ENCODE measurements at places on chromosomes 12 and 14.

GRCh38 chr14:58717813-58718212, 80.1 kb downstream of the DACT1 start:
- no peak for DNase-seq

DNA sequence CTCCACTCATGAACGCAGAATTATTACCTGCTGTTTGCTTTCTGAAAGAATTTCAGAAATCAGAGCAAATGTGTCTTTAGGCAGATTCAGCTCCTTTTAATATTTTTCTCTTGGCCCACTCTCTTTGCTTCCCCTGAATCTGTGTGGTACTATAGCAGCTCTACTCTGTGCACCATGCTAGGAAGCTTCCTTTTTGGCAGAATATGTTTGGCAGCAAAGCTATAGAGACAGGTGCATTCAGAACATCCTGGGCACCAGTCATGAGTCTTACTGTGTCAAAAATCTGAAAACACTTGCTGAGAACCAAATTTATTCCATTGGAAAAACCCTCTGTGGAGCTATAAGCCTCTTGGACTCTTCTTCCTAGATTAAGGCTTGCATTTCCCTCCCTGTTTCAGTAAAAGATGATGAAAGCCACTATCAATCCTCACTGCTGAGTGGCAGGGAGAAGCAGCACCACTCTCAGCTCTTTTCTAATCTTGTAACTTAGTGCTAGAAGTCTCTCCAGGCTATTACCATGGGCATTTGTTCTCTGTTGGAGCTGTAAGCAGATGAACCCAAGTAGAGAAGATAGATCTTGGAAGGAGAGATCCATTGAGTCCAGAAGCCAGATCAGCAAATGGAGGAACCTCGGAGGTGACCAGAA, 18.2 kb downstream of the CIPC start:
- no peak for DNase-seq

DNA sequence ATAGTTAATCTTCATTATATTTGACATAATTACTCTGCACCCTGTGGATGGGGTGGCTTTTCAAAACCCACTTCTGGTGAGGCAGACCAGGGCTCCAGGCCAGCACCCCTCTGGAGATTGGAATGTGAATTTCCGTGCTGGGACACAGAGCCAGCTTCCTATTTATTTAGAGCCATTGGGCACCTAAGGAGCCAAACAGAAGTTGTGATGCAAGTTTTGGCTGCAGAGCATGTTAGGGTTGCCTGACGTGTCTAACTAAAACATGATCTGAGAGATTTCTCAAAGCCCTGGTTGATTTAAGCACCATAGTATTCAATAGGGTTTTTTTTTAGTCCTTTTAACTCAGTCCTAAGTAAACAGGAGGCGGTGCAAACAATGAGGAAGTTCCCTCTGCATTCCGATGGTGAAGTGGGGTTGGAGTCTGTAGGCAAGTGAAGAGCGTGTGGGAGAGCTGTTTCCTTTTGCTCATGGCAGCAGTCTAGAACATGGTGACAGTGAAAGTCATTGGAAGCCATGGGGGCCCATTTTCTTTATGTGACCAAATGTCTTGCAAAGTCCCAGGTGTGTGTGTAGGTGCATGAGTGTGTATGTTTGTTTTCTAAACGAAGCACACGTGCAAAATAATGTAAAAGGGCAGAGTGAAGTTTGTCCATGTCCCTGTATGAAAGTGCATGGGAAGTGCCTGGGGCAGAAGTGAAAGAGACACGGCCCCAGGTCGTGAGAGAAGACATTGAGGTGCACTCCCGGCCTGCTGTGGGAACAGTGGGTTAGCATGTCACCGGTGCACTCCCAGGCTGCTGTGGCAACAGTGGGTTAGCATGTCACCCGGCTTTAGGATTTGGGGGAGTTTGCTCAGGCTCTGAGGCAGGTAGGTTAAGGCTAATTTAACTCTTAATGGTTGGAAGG, 117.7 kb downstream of the PRKCH start:
- no peak for DNase-seq

GRCh38 chr14:55843718-55844403, 263.9 kb downstream of the KTN1 start:
- no peak for DNase-seq

GRCh38 chr12:22687361-22688076, 62.5 kb downstream of the ETNK1 start:
- DNase-seq, result no peak

DNA sequence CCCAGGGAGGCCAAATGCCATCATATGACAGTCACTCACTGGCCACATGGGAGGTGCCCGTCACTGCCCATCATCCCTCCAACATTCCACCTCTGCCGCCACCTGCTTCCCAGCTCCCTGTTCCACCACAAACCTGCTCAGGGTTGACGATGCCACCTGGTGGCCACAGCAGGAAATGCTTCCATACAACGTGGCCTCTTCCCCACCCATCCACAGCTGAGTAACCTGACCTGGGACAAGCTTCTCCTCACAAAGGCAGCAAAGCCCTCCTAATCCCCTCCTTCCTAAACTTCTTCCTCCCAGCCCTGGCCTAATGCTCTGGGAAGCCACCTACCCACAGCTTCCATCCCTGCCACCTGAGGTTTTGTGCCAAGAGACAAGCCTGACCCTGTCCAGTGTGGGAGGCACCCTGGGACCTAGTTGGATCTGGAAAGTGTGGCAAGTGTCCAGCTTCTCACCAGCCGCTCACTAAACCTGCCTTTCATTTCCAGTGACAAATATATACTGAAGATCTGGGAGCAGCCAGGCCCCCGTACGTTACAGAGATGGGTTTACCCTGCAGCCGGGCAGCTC, 4.3 kb downstream of the DEGS2 start:
- no peak for DNase-seq

DNA sequence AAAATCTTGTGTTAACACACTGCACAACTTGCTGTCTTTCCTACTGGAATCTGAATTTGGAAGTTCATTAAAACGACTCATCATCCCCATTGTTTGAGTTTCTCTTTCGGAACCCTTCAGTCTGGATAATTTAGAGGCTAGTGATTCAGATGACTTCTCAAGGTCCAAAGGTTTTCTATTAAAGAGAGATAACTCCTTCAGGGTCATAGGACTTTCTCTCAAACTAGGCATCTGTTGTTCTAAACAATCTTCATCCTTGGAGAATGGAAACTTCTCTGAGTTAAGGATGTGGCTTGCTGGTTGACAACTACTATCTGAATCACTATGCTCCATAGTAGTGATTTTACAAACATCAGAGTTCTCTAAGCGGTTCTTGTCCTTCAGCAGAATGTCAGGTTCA, 4.4 kb downstream of the MLH3 start:
- DNase-seq, result no peak

DNA sequence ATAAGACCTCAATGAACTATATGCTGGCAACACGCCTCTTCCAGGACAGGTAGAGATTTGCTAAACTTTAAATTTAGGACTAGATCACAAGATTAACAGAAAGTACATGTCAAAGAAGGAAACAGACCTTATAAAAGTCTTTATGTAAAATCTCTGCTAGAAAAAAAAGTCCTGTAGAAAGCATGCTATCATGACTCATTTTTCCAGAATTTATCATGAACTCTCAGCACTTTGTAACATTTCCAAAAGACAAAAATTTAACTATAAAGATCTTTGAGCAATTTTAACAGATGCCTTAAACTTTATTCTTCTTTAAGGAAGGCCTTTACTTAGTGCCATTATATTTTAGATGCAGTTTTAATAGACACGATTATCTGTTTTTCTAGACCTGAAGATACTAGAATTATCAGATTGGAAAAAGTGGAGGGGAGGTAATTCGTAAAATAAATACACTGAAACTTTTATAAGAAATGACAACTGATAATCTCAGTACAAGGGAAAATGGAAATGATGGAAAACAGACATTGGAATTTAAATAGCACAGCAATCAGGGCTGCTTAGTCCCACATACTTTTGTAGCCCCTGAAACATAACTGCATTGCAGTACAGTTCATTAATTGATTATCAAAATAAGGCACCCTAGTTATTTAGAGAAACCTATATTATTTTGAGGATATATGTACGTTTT, 92.0 kb downstream of the TTLL5 start:
- no peak for DNase-seq

DNA sequence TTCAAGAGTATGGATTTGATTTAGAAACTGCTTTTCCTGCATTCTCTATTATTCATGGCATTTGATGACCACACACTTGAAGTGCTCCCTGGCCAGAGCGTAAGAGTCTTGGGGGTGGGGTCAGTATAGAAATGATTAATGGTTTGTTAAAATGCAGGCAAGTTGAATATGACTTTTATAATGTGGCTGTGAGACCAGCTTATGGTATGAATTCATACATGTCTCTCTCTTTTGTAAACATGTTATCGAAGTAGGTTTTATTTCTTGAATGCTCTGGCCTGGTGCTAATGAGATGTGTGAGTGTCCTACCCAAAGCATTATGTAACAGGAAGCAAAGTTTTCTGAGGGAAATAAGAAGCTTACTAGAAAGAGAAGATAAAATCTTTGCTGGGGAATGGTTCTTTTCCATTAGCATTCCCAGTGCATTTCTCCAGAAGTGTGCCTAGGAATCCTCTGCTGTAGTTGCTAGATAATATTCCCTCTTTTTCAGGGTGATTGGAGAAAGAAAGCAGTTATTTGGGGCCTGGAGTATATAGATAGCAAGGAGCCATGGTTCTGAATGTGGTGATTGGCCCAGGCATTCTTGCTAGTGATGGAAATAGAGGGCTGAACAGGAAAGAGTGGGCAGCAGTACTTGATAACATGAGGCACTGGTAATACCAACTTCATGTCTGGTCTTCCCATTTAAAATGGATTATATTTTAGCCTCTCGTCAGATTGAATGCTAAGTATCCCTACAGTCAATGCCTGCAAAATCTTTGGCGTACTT, 289.7 kb downstream of the RAD51B start:
- DNase-seq, result no peak

DNA sequence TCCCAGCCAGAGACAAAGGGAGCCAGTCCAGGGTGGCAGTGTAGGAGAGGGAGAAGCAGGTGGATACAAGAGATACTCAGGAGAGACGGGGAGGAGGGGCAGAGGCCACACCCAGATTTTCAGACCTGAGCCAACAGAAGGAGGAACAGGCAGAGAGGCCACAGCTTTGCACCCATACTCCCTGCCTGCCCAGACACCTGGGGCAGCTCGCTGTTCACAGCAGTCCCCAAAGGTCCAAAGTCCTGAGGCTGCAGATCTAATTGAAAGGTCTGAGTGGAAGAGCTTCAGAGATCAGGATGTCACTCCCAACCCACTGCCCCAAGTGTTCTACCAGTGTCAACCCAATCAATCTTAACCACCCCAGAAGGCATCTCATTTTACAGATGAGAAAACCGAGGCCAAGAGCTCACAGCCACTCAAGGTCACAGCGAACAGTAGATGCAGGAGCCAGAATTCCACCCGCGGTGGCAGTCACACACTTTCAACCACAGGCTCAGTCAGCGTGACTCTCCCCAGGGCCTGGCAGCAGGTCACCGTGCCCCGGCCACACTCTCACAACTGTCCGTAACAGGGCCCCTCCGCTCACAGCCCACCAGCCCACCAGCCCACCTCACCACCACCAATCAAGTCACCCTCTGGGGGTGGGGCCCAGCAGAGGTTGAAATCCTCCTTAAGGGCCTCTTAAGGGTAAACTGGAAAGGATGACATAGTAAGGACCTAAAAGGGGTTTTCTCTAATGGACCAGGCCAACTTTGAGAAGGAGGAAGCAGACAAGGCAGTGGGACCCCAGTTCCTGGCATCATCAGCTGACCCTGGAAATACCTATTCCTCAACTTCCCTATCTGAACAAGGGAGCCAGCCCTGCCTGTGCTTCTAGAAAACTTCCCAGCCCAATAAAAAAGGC, 33.3 kb downstream of the ACTN1 start:
- no peak for DNase-seq

- no peak for DNase-seq
These were observed 173.3 kb downstream of the ANO2 start for GRCh38 chr12:5771756-5772155.

GRCh38 chr14:70043001-70043400, 145.8 kb downstream of the SLC8A3 start:
- no peak for DNase-seq

DNA sequence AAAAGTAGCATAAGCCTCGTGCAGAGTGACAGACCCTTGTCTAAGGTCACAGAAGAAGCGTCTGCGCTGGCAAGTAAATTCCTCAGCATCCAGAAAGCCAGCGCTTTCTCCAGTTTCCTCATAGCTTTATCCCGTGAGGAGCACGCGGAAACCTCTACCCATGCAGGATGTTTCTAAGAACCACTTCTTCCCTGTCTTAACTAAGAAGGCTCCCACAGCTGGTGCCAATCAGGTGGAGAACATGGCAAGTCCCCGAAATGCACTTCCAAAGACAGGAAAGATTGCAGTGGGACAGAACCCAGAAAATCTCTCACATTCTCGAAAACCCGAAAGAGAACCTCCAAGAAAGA, 968 bp upstream of the ARID4A start:
- no peak for DNase-seq

Measured in activated CD4-positive, alpha-beta T cell treated with anti-CD3 and anti-CD28 coated beads for 24 hours (primary cell).